RPMI8226 (cell line): ENCODE measurements at places on chromosomes 1 and 21.

GRCh38 chr1:168137515-168137821, 738 bp upstream of the GPR161 start:
- DNase-seq, result no peak

DNA sequence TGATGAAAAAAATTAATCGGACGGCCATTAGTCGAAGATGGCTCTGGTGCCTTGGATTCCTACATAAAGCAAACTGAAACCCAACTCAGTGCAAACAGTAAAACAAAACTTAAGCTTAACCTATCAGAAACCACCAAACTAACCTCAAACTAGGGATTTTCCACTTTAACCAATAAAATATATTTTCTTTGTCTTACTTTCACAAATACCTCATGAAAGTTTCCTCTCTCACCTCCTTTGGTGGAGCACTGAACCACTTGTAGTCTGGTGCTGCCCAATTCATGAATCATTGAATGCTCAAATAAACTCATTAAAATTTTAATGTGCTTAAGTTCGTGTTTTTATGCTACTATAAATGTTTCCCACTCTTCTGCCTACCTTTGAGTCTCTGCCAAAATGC, 7.0 kb downstream of the ADORA3 start:
- no peak for DNase-seq

- no peak for DNase-seq
These were observed 221.9 kb downstream of the PBX1 start for GRCh38 chr1:164780863-164781262.

GRCh38 chr21:39097335-39097861, 85.9 kb downstream of the PSMG1 start:
- DNase-seq, result no peak

DNA sequence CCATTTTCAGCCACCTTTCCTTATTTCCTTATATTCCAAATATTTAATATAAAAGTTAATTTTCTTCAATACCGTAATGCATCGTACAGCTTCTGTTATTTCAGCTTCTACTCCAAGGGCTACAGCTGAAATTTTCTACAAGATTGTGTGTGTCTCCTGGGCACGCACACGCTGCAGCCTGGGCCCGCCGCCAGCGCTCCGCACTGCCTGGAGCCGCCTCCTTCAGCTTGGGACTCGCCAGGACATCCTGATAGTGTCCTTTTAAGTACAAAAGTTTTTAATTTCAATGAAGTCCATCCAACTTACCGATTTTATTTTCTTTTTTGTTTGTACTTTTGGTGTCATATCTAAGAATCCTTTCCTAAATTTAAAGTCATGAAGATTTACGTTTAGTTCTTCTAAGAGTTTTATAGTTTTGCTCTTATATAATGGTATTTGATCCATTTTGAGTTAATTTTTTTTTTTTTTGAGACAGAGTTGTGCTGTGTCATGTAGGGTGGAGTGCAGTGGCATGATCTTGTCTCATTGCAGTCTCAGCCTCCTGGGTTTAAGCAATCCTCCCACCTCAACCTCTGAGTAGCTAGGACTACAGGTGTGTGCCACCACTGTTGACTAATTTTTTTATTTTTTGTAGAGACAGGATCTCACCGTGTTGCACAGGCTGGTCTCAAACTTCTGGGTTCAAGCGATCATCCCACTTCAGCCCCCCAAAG, 82.8 kb downstream of the AXDND1 start:
- no peak for DNase-seq

GRCh38 chr1:9121496-9122409, 7.1 kb downstream of the GPR157 start:
- no peak for DNase-seq

- DNase-seq, result no peak
These were observed 76.3 kb upstream of the BEND5 start for GRCh38 chr1:48853006-48853405.

DNA sequence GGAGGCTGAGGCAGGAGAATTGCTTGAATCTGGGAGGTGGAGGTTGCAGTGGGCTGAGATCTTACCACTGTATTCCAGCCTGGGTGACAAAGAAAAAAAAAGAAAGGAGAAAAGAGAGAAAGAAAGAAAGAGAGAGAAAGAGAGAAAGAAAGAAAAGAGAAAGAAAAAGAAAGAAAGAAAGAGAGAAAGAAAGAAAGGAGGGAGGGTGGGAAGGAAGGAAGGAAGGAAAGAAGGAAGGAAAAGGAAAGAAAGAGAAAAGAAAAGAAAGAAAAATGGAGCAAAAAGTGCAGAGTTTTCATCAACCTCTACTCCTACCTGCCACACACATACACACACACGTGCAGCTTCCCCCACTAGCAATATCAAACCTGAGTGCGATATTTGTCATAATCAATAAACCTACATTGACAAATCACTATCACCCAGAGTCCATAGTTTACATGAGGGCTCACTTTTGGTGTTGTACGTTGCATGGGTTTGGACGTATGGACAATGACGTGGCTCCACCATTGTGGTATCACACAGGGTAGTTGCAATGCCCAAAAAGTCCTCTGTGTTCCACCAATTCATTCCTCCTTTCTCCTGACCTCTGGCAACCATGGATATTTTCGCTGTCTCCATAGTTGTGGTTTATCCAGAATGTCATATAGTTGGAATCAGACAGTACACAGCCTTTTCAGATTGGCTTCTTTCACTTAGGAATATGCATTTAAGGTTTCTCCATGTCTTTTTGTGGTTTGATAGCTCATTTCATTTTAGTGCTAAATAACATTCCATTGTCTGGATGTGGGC, 36.5 kb downstream of the EVA1C start:
- DNase-seq, result no peak

GRCh38 chr21:28257276-28257675, 735.4 kb downstream of the LTN1 start:
- DNase-seq, result no peak

DNA sequence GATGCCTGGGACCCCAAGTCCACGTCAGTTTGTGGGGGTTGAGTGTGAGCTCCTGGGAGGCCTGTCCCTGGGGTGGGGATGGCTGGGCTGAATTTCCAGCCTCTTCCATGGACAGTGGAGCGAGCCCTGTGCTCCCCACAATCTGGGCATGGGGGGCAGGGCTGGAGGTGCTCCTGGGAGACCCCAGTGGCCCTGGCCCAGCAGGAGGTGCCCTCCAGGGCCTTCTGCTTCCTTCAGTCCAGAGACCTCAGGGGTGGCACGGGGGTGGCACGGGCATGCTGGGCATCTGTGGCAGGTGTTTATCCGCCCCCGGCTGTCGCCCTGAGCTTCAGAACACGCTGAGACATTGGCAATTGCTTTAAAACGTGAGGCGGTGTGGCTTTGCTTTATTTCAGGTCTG, 40.9 kb downstream of the MORN1 start:
- no peak for DNase-seq

GRCh38 chr1:2239013-2239370, 10.9 kb downstream of the SKI start:
- no peak for DNase-seq

GRCh38 chr1:107352850-107353249, 212.0 kb downstream of the NTNG1 start:
- DNase-seq, result no peak

DNA sequence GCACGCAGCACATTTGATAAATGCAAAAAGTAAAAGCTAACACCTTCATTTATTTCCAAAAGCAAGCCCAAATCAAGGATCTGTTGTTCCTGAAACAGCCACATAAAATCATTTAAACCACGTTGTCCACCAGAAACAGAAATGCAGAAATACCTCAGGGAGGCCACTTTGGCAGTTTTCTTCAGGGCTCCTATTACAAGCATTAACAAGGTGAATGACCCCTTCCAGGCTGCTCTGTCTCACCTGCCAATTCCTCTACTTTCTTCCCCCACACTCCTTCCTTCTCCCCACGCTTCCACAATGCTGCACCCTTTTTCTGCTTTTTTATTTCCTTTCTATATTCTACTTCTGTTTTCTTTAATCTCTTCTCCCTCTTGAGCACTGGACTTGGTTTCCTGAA, 55.0 kb upstream of the PTGFRN start:
- no peak for DNase-seq

- DNase-seq, result no peak
These were observed 44.9 kb upstream of the TSPAN2 start for GRCh38 chr1:115134231-115134630.

DNA sequence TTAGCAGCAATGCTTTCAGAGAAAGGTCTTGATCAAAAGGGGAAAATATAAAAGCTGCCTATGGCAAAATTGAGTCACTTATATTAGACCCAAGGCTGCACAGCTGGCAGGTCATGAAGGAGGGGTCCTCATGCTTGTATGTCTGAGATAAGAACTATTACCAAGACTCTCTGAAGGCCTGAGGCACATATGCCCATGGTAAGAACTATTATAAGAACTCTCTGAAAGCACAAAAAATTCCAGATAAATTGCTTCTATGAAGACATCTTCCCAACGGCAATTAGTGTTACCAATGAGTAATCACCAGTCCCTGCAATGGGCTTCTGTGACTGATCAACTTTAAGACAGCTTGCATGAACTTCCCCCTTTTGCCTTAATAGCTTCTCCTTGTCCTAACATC, 42.8 kb upstream of the LRIF1 start:
- DNase-seq, result no peak

DNA sequence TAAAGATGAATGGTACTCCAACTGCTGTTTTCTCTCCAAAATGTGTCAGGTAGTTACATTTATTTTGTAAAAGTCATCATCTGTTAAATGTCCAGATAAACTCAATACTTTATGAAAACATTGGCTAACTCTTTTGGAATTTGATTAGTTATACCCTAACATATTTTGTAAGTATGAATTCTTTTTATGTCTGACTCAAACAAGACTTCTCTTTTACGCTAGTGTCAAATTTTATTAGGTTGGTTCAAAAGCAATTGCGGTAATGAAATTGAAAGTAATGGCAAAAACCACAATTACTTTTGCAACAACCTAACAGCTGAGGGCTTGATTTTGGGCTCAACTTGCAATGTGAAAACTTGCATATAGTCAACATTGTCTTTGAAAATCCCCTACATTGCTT, 41.0 kb upstream of the USP25 start:
- DNase-seq, result peak; percentile 13

DNA sequence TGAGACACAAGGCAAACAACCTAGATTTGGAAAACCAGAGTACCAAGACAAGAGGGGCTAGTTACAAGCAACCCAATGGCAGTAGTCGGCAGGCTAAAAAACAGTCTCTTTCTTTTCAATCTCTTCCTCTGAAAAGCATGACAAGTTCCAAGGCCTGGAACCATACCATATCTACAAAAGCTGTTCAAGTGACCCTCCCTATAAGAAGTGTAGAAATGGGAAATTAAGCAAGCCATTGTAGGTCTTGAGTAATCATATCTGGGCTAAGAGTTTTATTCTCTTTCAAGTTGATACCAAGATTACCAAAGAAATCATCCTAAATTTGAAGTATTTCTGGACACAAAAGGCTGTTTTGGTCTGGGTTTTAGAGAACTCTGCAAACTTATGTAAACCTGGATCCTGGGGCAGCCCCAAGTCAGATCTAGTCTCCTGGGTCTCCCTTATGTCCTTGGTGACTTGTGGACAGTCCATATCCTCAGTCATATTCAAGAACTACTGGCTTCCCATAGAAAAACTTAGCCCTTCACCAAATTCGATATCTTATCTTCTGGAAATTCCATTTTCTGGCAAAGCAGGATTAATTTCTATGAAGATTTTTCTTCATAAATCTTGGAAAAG, 24.7 kb downstream of the FMO3 start:
- no peak for DNase-seq

- DNase-seq, result no peak
These were observed 48.6 kb downstream of the CNN3 start for GRCh38 chr1:94878329-94878728.

DNA sequence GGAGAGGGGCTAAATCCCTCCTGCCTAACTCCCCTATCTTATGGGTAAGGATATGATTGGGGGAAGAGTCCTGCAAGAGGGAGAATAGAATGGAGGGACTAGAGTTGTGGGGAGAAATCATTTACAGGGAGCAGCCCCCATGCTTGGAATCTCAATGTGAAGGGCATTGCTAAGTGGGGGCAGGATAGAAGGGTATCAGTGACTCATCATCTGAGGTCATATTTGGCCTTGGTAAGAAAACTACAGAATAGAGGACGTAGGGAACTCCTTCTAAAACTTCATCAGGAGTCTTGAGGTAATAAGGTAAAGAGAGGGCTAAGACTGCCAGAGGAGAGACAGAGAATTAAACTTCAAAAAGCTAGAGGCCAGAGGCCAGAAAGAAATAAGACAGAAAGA, 487 bp downstream of the HJV start:
- DNase-seq, result no peak

DNA sequence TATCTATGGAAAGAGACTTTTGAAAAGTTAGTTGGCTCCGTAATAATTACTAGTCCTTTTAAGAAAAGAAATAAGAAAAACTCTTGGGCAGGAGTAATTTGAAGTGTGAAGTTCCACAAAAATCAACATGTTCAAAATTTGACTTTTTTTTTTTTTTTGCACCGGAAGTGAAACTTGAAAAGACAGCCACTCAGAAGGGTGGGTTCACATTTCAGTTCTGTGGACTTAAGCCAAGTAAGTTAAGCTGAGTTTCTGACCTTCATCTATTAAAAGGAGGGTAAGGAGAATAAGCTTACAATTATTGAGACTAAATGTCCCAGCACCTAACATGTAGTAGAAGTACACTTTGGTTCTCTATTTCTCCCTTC, 11.0 kb downstream of the RO60 start:
- DNase-seq, result peak; percentile 53

DNA sequence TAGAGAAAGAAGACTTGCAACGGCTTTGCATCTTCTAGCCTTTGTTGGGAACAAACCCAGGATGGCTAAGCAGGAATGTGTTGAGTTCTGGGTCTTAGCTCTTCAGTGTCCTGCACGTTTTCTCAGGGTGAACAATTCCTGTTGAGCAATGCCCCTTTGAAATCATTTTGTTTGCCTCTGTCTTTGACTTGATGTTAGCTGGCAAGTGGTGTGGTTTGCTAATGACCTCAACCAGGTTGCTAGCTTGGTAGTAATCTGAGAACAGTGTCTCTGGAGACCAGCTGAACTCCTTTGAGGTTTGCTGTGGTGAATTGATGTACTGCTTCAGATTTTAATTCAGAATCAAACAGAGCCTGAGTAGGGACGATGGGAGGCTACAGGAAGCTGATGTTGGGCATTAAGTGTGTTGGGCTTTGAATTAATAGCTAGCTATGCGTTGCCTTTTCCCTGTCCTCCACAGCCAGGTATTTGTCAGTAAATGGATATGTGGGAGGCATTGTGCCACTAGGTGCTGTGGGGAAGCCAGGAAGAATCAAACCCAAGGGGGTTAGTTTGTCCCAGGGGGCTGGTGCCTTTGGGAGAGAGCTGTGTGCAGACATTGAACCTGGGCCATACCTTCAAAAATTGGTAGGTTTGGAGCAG, 23.3 kb upstream of the SRSF10 start:
- DNase-seq, result no peak
